ENCODE measurements at places on chromosomes 1 and 21. TPM values are rescaled to one million over a fixed set of nuclear protein-coding genes. Genes with fewer than 3 reads are reported as not detected.

PLA2G2D gene
- not detected for total RNA-seq

YY1AP1 gene
- 73.4 TPM for total RNA-seq

C1orf141 gene
- not detected for total RNA-seq

HSD3B2 gene
- total RNA-seq: not detected

MANEAL gene
- 31.3 TPM for total RNA-seq

RCSD1 gene
- not detected for total RNA-seq

MRPL24 gene
- 88.7 TPM for total RNA-seq

VHLL gene
- total RNA-seq: not detected

AKR7A3 gene
- not detected for total RNA-seq

C8A gene
- not detected for total RNA-seq

NOS1AP gene
- total RNA-seq: 0.06 TPM

DISP1 gene
- 1.1 TPM for total RNA-seq

KTI12 gene
- 18.3 TPM for total RNA-seq

MTHFR gene
- 34.4 TPM for total RNA-seq

PTGS2 gene
- not detected for total RNA-seq

C1orf116 gene
- not detected for total RNA-seq

BSDC1 gene
- total RNA-seq: 47.3 TPM

OPRD1 gene
- not detected for total RNA-seq

PRELP gene
- not detected for total RNA-seq

SLC45A1 gene
- 3.6 TPM for total RNA-seq

DNASE2B gene
- not detected for total RNA-seq

SAMD13 gene
- total RNA-seq: not detected

DNAH14 gene
- 55.6 TPM for total RNA-seq

OR2T33 gene
- total RNA-seq: not detected

ATAD3C gene
- total RNA-seq: 0.14 TPM

SELENBP1 gene
- total RNA-seq: not detected

SH2D1B gene
- not detected for total RNA-seq

AADACL3 gene
- total RNA-seq: not detected

FPGT gene
- 17.9 TPM for total RNA-seq

ZFP69 gene
- total RNA-seq: not detected

OR2L2 gene
- not detected for total RNA-seq

KIF14 gene
- total RNA-seq: 17.8 TPM

NCMAP gene
- total RNA-seq: not detected

RHCE gene
- total RNA-seq: 0.17 TPM

GJC2 gene
- 1.2 TPM for total RNA-seq

VCAM1 gene
- not detected for total RNA-seq

BRDT gene
- total RNA-seq: 0.55 TPM

TEX50 gene
- total RNA-seq: not detected

FAM72D gene
- 12.6 TPM for total RNA-seq

PDZK1 gene
- 1.4 TPM for total RNA-seq

PLEKHN1 gene
- total RNA-seq: 5.5 TPM

Data from G401 (cell line).